ENCODE measurements at places on chromosomes 5 and 9.

- no peak for DNase-seq
Observed at GRCh38 chr5:31133488-31133887, 60.0 kb upstream of the CDH6 start.

DNA sequence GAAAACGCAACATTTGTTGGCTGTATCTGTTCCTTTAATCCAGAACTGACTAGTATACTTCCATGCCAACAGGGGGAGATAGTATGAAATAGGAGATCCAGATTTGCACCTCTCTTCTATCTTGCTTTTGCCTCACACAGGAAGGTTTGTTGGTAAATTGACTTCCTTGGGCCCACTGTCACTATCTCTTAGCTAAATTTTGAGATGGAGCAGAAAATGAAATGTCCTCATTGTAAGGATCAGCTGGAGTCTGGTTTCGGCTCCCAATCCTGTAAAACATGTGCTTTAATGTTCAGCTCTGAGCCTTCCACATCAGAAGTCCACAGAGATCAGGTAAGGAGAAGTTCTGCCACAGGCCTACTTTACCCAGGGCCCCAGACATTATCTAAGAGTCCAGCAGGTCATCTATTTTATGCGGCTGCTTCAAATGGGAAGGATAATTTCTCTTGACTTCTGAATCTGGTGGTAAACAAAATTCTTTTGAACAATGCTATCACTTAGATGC is 176.8 kb downstream of the FER start:
- DNase-seq, result no peak

GRCh38 chr5:84286662-84287061 is 98.0 kb downstream of the EDIL3 start:
- no peak for DNase-seq

DNA sequence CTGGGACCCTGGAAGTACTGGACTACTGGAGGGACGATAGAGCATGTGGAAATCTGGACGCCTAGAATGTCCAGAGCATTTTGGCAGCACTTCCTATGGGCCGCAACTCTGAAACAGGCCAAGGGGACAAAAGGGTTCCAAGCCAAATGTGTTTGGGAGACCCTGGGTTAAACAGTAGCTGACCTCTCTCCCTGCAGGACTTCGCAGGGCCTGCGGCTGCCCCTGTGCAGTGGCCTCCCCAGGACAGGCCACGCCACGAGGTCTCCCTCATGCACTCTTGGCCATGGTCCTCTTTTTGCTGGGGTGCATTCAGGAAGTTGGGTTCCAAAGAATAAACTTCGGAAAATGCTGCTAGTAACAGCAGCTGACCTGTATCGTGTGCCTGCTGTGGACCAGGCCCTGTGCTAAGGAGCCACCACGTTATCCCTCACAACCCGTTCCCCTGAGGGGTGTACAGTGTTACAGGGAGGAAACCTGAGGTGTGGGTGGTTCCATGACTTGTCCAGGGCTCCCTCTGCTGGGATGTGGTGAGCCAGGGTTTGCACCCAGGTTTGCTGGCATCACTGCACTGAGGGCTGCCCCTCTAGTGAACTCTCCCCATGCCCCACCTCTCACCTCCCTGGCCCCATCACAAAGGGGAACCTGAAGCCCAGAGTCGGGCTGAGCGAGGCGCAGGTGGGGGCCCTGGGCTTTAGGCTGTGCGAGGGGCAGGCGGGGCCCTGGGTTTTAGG is 79.4 kb downstream of the AMBP start:
- no peak for DNase-seq

- DNase-seq, result no peak
Observed at GRCh38 chr5:31605920-31606319, 33.0 kb upstream of the PDZD2 start.

GRCh38 chr5:42951293-42951840 is 88.8 kb downstream of the ANXA2R start:
- no peak for DNase-seq

- no peak for DNase-seq
Observed at GRCh38 chr5:175860531-175861045, 10.8 kb upstream of the CPLX2 start.

DNA sequence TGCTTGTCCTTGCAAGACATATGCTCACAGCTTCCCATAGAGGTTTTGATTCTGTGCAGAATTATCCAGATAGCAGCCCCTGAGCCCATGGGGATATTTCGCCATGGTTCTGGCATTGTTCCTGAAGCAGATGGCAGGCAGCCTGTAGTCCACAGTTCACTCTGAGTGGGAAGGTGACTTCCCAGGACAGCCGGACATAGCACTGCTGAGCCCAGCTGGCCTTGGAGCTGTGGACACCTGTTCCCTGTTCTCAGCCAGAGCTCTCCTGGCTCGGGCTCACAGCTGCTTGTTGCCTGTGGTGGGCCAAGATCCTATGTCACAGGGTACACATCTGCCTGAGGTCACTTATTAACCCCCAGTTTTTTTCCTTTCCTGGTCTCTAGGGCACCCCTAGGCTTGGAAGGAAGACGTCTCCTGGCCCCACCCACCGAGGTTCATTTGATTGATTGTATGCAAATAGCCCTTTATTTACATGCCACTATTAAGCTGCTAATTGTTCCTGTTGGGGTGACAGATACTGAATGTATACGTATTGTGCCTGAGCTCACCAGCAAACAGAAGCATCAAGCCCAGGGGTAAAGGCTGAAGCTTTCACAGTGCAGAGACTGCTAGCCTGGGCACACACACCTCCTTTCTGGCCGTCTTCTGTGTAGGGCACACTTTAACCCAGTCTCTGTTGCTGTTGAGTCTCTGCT is 96.6 kb upstream of the DMRT1 start:
- DNase-seq, result no peak

DNA sequence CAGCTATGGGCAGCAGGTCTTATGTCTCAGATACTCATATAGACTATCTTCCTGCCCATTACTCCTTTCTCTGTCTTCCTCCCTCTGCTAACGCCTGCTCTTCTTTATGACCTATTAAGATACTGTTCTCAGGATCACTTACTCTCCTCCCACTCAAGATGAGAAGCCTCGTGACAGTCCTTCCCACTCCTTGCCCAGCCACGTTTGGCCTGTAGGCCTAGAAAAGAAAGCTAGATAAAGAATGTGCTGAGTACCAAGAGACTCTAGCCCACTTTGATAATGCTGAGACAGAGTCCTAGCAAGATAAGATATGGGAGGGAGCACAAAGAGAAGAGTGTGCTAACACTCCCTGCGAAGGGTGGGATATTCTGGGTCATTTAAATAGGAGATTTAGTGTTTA is 6.8 kb upstream of the DENND4C start:
- no peak for DNase-seq

- DNase-seq, result no peak
Observed at GRCh38 chr5:143245929-143246561, 157.4 kb downstream of the NR3C1 start.

DNA sequence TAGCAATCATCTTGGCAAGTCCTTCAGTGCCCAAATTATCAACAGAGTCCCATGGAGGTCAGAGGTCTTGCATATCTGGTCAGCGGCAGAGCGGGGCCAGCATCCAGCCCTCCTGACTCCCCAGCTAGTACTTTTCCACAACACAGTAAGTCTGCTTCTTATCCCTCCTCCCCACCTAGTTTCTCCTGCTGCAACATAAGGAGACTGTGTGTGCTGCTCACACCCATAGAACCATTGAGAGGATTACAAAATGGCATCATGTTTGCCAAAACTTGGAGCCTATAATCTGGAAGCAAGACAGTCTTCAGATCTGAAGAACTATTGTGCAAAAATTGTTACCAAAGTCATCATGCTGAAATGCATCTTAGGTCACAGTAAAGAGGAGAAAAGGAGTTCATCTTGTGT is 125.8 kb upstream of the ZNF366 start:
- DNase-seq, result no peak

- DNase-seq, result no peak
Observed at GRCh38 chr5:96745025-96745424, 62.7 kb downstream of the ERAP1 start.

- no peak for DNase-seq
Observed at GRCh38 chr5:80346055-80346454, 26.3 kb downstream of the SPZ1 start.

- no peak for DNase-seq
Observed at GRCh38 chr5:161432798-161433197, 113.7 kb downstream of the GABRB2 start.

DNA sequence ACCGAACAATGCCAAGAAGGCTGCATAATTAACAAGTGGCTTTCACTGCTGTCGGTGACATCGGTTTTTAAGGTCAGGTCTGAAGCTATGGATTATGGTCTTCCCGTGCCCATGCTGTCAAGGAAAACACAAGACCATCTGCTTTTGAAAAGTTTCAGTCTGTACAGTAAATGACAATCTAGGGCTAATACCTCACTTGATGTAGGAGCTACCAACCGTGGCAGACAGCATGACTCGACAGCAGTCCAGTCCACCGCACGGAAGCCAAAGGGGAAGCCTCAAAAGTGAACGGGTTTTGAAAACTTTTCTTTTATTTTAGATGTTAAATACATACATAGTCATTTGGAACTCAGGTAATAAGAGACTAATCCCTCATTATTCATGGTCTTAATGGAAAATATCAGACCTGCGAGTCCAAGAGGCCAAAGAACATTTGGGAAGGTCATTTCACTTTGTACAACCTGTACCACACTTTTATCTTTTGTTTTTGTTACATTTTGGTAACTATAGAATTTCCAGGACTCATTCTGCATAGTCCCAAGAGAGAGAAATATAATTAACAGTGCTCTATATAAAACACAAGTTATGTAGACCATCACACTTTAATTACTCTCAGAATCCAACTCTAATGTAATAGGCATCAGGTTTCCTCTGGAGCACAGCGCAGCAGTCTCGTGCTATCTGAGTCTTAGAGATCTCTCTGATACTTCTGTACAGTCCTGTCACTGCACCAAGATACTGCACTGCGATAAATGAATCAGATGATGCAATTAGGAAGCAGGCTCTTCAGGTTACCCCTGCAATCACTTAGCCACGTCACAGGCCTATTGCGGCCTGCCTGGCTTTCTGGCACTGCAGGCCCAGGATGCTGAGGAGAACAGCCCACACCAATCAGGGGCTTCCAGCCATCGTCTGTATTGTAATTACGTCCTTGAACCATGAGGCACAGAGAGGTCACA is 184.9 kb downstream of the FANCC start:
- DNase-seq, result peak; percentile 21

GRCh38 chr9:91027005-91027404 is 225.4 kb downstream of the SYK start:
- no peak for DNase-seq

- DNase-seq, result no peak
Observed at GRCh38 chr5:156800929-156801328, 49.2 kb upstream of the PPP1R2B start.

- no peak for DNase-seq
Observed at GRCh38 chr9:94563548-94563947, 8.7 kb downstream of the PCAT7 start.

GRCh38 chr9:14300040-14300439 is 13.9 kb downstream of the NFIB start:
- DNase-seq, result no peak

DNA sequence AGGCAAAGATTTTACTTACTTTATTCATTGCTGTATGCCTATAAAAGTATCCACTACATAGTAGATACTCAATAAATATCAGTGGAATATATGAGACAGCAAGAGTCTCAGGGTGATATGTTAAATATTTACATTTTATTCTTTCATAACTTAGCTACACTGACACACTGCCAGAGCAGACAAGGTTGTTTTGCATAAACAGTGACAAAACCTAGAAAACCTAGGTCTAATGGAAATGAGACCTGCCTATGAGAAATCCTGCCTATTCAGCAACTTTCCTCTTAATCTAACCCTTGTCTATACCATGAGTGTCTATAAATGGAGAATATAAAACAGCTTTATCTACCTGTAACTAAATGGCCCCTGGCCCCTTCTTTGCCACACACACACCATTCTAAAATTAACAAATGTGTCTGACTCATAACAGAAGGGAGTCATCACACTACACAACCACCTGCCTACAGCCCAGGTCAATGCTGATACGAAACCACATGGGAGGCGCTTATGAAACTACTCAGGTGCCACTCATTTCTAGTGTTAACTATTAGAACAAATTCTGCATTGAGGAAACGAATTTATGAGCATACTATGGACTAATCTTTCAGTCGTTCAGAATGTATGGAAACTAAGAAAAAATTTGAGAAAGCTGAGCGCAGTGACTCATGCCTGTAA is 60.3 kb downstream of the UBAP2 start:
- no peak for DNase-seq

DNA sequence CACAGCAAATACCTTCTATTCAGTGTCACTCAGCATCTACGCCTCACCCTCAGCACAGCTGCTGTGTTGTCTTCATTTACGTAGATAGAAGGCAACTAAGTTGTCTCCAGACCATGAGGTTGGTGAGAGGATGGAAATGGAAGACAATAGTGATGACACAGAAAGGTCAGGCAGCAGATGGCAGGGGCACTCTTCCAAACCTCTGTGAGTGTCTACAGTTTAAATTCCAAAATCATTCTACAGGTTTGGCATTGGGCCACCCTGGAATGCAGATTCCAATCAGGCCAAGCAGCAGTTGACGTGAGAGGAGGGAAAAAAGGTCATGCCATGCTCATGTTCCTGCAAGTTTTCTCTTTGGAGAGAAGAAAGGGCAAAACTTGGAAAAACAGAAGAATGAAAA is 68.7 kb upstream of the ADAMTSL1 start:
- DNase-seq, result no peak

GRCh38 chr9:120692901-120693699 is 21.2 kb downstream of the MEGF9 start:
- DNase-seq, result no peak

GRCh38 chr5:66993882-66994281 is 202.7 kb downstream of the CD180 start:
- no peak for DNase-seq

- DNase-seq, result no peak
Observed at GRCh38 chr5:172005708-172006320, 624 bp downstream of the FBXW11 start.

GRCh38 chr9:82410306-82410705 is 421.7 kb downstream of the SPATA31D1 start:
- DNase-seq, result no peak

- DNase-seq, result no peak
Observed at GRCh38 chr5:61811052-61811451, 479.0 kb downstream of the ZSWIM6 start.

GRCh38 chr5:45105491-45105994 is 296.8 kb downstream of the MRPS30 start:
- DNase-seq, result no peak

GRCh38 chr5:59767211-59767605 is 126.3 kb downstream of the PDE4D start:
- no peak for DNase-seq

GRCh38 chr5:174386306-174386705 is 338.1 kb upstream of the MSX2 start:
- DNase-seq, result no peak

GRCh38 chr5:1182633-1183423 is 18.6 kb upstream of the SLC6A19 start:
- no peak for DNase-seq

Measured in NCI-H1436 treated with DMSO at 0.1 percent for 48 hours (cell line).